ENCODE measurements at places on chromosomes 5 and 9.

- no peak for DNase-seq
Measured at GRCh38 chr5:1280177-1281037, 14.5 kb downstream of the TERT start.

- no peak for DNase-seq
Measured at GRCh38 chr5:157558681-157559080, 16.9 kb downstream of the ADAM19 start.

- peak; percentile 56 for DNase-seq
Measured at GRCh38 chr9:76576344-76576743, 117.4 kb downstream of the GCNT1 start.

DNA sequence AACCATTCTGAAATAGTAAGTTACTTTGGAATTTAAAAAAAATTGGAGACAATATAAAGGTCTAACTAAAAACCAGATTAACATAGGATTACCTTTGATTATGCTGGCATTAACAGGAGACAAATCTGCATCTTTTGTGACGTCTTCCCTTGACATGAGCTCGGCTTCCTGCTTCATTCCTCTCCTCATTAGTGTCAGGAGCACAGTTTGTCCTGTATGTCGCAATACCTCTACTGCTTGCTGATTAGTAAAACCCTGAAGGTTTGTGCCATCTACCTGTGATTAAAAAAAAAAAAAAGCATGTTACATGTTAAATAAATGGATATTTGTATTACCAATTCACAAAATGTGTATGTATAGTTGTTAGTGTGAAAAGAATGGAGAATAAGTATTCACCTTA is 73.7 kb downstream of the MPDZ start:
- DNase-seq: no peak

DNA sequence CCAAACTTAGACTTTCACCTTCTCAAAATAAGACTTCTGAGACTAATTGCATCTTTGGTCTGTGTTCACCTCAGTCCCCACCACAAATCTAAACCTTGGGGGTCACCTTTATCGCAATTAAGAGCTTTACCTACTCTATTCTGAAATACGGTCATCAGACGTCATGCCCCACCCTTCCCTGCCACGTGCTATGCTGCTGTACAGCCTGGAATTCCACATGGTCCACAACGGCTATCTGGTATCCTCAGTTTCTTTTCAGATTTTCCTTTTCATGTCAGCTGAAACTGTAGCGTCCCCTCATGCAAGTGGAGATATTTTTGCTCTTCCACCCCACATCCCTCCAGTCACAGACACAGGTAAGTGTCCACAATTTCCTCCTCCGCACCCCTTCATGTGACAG is 511.1 kb downstream of the DIRAS2 start:
- DNase-seq: no peak

DNA sequence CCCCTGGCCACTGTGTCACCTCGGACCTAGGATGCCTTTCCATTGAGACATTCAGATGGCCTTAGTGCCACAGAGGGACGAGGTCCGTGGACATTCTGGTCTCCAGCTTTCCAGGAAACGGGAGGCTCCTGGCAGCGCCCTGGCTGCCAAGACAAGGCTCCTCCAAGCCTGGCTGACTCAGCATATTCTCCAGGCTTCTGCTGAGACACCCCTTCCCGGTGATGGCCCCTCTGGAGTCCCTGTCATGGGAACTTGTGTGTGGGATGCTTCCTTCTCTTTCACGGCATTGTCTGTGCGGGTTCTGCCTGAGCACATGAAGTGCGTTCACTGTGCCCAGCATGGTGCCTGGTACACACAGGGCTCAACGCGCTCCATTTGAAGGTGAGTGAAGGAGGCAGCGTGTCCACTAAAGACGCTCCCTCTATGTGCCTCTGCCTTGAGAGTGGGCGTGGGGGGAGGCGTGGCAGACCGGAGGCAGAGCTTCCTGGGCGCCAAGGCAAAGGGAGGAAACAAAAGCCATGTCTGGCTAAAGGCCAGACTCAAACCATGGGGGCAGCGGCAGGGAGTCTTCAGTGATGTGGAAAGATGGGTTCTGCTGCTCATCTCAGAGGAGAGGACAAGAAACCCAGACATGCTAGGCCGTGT is 46.4 kb upstream of the PRRC2B start:
- no peak for DNase-seq

DNA sequence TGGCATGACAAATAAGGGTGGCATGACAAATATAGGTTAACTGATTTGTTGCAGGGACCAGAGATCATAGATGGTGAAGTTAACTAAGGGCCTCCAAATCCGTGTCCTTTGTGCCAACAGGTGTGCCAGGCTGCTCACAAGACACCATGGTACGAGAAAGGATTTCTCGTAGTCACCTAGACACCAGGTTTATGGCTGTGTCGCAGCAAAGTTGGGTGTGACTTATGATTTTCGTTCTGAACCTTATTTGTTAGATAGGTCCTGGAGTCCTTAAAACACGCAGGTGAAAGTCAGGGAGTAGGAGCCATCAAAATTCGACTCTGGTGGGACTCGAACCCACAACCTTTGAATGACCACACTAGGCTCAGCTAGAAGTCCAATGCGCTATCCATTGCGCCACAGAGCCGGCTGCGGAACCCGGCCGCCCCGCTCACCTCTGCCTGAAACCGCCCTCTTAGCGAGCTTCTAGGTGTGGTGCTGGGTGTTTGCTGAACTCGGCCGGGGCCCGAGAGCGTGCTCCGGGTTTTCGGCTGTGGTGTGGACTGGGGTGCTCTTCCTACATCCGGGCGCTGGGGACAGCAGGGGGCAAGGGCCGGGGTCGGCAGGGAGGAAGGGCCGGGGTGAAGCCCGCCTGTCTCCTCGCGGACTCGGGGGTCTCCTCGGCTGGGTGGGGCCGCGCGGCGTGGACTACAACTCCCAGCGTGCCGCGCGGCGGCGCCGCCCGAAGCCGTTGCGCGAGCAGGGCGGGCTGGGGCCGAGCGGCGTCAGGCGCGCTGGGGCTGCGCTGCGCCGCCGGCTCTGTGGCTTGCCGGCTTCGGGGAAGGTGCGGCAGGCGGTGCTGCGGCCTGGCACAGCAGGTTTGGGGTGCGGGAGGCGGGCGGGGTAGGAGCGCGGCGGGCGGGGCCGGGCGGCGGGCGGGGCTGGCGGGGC is at the start of gene SLC27A4:
Gene SLC27A4, plus strand, starts transcription at position 767 of the 930 bp plus-strand sequence. CDS start 2,606 bp downstream, outside the sequence.
- peak; percentile 73 for DNase-seq

- no peak for DNase-seq
Measured at GRCh38 chr5:171535162-171535561, 115.7 kb downstream of the FGF18 start.

GRCh38 chr9:101126556-101126955 is 98.0 kb downstream of the PLPPR1 start:
- DNase-seq: no peak

DNA sequence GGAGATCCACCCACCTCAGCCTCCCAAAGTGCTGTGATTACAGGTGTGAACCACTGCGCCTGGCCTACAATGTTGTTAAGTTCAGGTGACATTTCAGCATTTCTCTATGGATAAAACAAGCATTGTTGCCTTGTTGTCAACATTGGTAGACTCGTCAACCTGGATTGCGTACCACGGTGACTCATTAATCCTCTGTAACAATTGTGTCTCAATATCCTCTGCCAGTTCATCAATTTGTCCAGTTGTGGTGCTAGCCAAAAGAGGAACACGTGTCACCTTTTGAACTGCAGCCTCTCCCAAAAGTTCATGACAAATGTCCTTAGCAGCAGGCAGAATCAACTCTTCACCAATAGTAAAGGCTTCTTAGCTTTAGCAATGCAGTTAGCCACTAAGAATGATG is 46.3 kb upstream of the LARP1 start:
- DNase-seq: no peak

GRCh38 chr5:164053123-164053522 is 547.7 kb downstream of the MAT2B start:
- no peak for DNase-seq

DNA sequence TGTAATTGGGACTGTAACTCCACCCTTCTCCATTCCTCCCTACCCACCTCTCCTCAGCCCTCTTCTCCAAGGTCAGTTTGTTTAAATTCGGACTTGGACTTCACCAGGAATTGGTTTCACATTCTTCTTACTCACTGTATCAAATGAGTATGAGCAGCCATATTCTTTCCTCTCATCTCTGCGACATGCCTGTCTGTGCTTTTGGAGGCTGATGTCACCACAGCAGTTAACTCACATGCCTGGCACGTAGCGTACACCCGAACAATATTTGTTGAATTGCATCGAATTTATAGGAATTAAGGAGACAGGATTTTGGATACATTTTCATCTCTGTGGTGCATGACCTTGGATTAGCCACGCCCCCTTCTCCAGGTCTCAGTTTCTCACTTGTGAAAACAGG is 291.1 kb downstream of the ASTN2 start:
- no peak for DNase-seq

GRCh38 chr5:9533562-9534364 is 12.1 kb downstream of the SEMA5A start:
- no peak for DNase-seq

GRCh38 chr5:113047733-113048652 is 71.4 kb downstream of the DCP2 start:
- no peak for DNase-seq

GRCh38 chr5:128243958-128244582 is 160.5 kb downstream of the SLC12A2 start:
- no peak for DNase-seq

DNA sequence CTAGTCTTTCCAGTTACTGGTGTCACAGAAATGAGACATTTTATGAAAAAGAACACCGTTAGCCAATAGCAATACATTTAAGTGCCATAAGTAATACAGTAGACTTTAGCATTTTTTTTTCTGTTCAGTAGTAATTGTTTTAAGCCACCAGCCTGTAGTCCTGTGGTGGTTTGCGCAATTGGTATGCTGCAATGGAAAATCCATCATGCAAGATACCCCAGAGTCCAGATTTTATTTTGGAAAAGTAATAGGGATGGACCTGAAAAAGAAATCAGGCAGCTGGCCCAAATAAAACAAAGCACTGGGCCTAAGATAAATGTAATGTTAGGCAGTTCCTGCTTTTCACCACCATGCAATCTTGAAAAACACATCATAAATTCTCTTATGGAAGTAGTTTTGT is 94.6 kb upstream of the RASGRF2 start:
- DNase-seq: no peak

Measured in stimulated activated CD4-positive, alpha-beta T cell treated with anti-CD3 and anti-CD28 coated beads, Interleukin-12 subunit alpha, Interleukin-12 subunit beta, amount 100 ng/mL, for 24 hours (primary cell).